ENCODE measurements at places on chromosomes 7 and 10. TPM values are rescaled to one million over a fixed set of nuclear protein-coding genes. Genes with fewer than 3 reads are reported as not detected.

DNA sequence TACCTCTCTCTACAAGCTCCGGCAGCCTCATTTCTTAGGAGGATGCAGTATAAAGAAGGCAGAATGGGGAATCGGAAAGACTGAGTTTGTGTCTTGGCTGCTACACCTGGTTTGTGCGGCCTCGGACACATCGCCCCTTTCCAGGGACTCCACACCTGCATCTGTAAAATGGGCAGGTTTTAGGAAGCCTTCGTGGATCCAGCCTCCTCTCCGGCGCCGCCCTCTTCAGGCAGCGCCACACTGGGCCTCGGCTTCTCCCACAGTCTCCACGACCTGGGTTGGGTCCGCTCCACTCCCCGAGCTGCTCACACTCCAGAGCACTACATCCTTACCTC is 341 bp downstream of the GOT1 start:
- no peak for DNase-seq

DNA sequence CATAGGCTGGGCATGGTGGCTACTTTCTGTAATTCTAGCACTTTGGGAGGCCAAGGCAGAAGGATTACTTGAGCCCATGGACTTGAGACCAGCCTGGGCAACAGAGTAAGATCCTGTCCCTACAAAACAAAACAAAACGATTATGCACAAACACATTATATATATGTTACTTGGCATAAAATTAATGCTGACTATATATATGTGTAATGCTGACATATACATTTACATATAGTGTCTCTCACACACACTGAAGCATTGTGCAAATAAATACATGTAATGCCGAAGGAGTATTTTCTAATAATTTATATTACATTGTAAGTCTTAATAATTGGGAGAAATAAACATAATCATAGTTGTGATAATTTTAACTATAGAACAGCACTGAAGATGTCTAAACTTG is 621.8 kb upstream of the ZNF722 start:
- DNase-seq = no peak

GRCh38 chr10:6928586-6928985 is 348.5 kb upstream of the PRKCQ start:
- no peak for DNase-seq

GRCh38 chr7:127873715-127874636 is 157.3 kb downstream of the LRRC4 start:
- DNase-seq = no peak

DNA sequence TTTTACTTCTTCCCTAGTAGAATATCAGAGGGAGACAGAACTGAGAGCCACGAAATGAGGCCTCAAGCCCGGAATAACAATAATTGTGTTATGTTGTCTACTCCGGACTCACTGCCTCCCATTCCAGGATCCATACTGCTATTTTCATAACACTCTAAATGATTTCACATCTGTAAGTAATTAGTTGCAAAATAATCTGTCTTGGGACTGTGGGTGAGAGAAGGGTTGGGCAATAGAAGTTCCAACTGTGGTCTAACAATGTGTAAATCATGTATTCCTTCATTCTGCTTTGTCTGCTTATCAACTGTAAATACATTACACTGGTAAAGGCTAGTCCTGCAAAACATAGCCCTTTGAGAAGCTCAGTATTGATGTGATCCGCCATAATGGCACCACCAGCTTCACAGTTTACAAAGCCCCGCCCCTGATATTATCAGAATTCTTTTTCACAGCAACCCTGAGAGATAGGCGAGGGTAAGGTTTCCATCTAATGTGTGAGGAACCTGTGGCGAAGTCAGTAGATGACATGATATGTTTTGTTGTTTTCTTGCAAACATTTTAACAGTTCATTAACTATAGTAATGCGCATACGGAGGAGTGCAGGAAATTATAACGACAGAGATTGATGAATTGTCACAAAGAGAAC is 265.7 kb upstream of the BMPER start:
- no peak for DNase-seq

- no peak for DNase-seq
These were observed 316.1 kb downstream of the CCDC3 start for GRCh38 chr10:12685261-12686058.

DNA sequence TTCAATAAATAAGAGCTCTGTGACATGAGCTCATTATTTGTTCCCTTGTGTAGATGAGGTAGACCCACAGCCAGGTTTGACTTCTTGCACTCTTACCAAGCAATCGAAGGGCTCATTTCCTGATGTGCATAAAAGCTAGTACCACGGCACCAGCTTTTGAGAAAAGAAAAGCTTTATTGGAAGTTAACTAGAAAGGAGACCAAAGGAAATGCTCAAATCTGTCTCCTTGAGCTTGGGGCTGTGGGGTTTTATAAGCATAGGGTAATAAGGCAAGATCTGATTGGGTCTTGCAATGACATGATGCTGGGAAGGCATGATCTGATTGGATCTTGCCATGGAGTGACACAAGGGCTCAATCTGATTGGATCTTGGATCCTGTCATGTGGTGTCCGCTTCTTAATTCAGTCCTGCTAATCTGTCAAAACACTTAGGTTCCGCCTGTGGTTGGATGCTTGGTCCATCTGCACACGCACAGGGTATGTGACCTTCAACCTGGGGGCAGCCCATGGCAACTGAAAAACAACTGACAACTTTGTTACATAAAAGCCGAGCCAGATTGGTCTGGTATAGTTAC is 47.8 kb upstream of the FRMD4A start:
- DNase-seq = no peak

GRCh38 chr10:86775056-86775869 is 18.8 kb downstream of the BMPR1A start:
- no peak for DNase-seq

- DNase-seq = no peak
These were observed 964.8 kb downstream of the SORCS3 start for GRCh38 chr10:105605918-105606317.

The LDB1 gene
- 32.7 TPM for total RNA-seq

The SEMA3E gene
- 2.2 TPM for total RNA-seq

The CYP3A5 gene
- 1.8 TPM for total RNA-seq

The NUDT13 gene
- total RNA-seq = 2.0 TPM

The ADAM12 gene
- total RNA-seq = 2.8 TPM

Measured in posterior vena cava (tissue), 2 donors.